Stimulated activated CD8-positive, alpha-beta memory T cell treated with anti-CD3 and anti-CD28 coated beads, Interleukin-4, amount 100 ng/mL, for 24 hours (primary cell): ENCODE measurements at places on chromosomes 1 and 21.

GRCh38 chr1:156744344-156744743 lies 3.5 kb upstream of the MRPL24 start:
- no peak for DNase-seq

DNA sequence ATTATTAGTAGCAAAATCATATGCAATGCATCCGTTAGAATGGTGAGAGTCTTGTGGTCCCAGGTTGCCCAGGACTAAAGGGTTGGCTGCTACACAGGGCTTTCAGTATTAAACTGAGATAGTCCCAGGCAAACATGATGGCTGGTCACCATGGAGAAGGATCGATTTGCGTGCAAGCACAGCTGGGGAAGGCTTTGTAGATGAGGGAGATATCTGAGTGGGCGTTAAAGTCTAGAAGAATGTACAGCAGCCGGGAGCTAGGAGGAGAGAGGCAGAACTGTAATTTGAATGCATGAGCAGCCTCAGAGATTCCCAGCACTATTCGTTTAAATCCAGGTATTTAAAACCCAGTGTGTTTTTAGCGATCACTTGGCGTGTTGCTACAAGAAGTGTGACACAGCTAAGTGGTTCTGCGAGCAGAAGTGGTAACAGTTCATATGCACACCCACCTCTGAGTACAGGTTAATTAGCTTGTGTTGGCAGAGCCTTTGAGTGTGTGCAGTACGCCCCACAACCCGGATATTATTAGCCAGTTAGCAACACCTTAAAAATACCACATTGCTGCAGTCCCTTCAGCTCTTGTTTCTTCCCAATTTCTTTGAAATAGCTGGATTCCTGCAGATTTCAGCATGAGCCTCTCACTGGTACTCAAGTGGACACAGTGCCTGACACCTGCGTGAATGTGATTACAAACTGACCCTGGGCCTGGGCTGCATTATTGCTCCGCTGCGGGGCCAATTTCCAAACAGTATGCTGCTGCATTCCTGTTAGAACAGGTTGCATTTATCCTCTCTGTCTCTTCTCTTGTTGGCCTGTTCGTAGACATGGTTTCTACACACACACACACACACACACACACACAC lies 67.2 kb upstream of the SCAF4 start:
- DNase-seq = no peak

GRCh38 chr1:10800778-10801177 lies 4.3 kb upstream of the CASZ1 start:
- DNase-seq = no peak

GRCh38 chr21:32190493-32191144 lies 88.2 kb downstream of the MIS18A start:
- DNase-seq = no peak

DNA sequence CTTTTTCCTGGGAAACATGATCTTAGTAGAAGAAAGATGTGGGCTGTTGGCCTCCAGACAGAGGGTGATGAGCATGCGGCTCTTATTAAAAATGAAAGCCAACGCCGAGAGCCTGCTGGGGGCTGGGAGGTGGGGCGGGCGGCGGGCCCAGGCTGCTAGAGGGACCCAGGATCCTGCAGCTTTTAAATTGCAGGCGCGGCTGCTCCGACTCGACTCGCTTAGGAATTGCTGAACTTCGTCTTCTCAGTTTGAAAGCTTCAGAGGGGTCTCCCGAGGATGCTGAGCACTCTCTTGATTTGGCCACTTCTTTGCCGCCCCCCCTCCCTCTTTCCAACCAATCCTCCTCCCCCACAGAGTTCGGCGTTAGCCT lies 1.2 kb downstream of the AGPAT3 start:
- DNase-seq = peak; percentile 35
